ENCODE measurements at places on chromosomes 3 and 15.

DNA sequence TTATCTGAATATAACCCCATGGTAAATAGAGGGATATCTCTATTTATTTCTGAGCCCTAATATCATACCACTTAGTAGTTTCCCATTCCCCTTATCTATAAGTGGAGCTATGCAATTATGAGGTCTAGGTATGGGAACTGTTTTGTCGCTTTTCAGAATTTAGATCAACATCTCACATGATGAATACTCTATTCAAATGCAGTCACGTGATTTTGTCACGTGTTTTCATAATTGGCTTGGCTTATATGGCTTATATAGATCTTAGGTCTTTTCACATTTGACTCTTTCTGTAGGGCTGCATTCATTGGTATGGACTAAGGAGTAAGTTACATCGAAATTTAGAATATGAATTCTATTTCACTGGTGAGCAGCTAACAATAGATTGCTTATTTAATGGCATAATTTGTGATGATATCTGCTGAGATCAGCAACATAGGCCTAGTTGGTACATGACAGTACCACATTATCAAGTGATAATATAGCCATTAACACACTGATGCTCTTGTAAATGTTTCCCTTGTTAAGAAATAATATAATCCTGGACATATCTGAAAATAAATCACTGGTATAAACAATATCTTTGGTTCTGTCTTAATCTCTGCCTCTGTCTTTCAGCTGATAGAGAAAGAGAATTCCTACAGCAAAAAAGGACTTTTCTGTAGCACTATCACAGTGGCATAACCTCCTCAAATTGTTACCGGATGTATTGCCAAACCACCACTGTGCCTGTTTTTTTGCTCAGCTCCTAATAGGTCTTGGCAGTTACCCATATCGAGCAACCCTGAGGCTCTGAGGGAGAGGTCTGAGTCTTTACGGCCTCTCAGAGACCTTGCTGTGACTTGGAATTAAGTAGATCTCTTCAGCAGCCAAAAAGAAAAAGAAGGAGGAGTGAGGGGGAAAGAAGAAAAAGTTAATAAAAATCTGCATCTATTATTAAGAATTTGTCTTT lies 357.1 kb downstream of the ZPLD1 start:
- peak; percentile 67 for DNase-seq

GRCh38 chr3:132461544-132461943 lies 44.2 kb downstream of the DNAJC13 start:
- DNase-seq, result no peak

DNA sequence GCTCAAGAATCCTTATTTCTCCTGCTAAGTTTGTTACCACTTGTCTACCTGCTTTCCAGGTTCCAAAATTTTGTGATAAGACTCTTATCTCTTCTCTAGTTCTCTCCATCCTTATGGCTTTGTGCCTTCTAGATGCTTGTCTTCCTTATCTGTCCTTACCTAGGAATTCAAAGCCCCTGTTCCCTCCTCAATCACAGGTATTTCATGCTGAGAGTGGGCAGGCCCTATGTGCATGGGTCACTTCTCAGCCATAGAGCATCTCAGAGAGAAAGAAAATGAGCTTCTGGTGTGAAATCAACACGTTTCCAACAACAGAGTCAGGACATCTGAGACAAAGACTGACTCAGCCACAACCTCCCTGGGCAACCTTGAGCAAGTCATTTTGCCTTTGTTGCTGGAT lies 214.1 kb upstream of the TLE3 start:
- no peak for DNase-seq

DNA sequence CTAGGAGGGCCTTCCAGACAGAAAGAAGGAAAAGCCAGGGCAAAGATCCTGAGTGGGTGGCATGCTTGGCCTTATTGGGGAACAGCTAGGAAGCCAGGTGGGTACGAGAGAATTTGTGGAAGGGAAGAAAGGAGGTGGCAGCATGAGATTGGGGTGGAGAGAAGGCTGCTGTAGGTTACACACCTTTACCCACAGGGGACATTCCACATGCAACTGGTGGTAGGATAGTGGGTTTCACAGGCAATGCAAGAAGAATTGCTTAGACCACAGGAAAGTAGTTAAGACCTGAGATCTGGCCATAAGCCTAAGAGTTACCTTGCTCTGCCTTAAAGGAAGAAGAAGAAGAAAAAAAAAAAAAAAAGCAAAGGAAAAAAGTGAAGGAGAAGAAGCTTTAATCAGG lies 19.8 kb downstream of the ANP32A start:
- no peak for DNase-seq

DNA sequence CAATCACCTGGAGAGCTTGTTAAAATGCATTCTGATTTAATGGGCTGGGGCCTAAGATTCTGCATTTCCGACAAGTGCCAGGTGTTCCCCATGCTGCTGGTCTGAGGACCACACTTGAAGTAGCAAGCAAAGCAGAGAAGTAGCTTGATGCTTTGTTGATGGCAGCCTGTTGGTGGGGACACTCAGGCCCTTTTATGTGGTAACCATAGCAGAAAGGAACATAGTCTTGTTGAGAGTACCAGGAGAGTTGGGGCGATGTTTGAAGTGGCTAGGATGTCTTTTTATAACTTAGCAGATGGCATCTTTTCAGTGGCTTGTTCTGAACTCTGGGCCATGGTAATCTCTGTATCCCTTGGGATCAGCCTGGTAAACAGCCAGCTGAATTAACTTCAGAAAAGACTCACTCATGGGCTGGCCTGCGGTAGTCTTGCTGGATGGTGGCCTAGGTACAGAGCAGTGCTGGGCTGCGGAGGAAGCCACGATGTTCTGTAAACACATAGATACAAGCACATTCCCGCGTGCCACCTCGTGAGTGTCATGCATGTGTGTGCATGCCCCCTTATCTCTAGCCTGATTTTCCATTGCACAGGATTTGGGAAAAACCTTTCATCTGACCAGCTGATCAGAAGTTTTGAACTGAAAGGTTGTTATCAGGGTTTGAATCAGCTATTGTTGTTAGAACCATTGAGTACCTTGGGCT lies 292.4 kb upstream of the LRRFIP2 start:
- DNase-seq, result no peak

DNA sequence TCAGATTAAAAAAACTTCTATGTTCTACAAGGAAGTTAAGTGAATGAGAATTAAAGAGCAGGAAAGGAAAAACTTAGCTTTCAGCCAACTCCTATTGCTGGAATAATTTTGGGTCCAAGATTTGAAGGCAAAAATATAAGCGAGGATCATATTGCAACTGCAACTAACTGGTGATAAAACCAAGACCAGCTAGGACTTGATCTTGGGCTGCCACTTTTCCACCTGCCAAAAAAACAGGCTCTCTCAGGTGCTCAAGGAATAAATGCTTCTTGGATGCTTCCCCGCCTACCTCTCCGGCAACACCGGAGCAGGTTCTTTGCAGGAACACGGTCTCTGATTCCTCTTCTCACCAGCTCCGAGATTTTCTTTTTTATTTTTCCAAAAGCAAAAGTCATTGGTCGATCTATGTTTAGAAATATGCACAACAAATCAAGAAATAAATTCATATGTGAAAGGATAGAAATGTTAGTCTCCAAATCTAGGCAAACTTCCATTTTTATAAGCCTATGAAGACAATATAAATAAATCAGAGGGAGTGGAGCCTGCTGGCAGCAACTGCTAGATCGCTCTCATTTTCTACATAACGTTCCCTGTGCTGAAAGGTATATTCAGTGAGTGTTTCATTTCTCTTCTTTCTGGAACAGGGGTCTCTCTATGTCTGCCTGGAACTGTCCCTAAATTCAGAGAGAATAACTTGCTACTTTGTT lies 241.9 kb downstream of the NTRK3 start:
- DNase-seq, result no peak

DNA sequence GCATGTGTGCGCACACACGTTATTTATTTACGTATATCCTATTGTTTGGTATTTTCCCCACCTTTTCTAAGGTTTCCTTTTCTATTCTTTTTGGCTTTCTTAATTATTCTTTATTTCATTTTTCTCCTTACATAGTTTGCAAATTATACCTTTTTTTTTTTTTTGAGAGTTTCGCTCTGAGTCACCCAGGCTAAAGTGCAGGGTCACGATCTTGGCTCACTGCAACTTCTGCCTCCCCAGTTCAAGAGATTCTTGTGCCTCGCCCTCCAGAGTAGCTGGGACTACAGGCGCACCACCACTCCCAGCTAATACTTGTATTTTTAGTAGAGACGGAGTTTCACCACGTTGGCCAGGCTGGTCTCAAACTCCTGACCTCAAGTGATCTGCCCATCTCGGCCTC lies 20.0 kb upstream of the CILP start:
- DNase-seq, result no peak

GRCh38 chr15:40217166-40217824 lies 21.6 kb upstream of the PAK6 start:
- DNase-seq, result peak; percentile 67

GRCh38 chr3:43770426-43771103 lies 79.8 kb downstream of the ABHD5 start:
- DNase-seq, result peak; percentile 32

DNA sequence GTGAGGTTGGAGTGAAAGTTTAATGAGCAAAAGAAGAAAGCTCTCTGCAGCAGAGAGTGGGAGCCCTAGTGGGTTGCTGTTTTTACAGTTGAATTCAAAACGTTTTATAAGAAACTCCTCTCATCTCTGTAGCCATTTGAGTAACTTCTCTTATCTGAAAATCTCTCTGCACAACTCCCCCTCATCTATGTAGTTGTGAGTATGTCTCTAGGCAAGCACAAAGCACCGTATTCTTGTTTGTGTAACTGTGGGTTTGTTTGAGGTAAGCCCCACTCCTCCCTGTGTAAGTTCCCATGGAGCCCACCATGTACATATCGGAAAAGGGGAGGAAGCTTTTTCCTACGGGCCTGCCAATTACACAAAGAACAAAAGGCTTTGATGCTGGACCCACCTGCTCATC lies 56.5 kb upstream of the GOLGA6L2 start:
- no peak for DNase-seq

GRCh38 chr3:138898301-138898700 lies 48.6 kb downstream of the FOXL2 start:
- DNase-seq, result peak; percentile 75

DNA sequence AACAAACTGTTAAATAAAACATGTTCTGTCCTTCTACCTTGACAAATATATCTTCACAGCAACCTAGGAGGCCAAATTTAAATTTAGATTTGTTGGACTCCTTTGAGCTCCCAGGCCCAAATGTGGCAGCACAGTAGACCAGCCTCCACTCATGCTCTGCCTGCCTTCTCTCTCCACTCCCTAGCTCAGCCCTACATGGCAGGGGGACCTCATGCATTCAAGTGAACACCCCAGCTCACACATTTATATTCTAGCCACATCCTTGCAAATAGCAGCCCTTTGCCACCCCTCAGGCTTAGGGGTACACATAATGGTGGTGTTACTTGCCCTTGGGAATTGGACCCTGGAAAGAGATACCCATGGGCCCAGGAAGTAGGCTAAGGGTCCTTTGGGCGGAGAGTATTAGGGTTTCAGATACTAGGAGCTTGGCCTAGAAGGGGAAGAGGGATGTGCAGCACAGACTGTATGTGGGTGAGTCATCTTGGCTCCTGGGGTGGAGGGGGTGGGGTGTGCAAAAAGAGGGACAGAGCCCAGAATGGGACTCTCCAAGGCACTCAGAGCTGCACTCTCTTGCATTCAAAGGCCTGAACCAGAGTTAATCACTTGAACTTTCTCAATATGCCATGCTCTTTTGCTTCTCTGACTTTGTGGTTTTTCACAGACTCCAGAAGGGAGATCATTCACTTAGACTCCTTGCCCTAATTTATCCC lies 268.4 kb upstream of the ROPN1 start:
- DNase-seq, result peak; percentile 90

GRCh38 chr3:89238846-89239245 lies 131.4 kb downstream of the EPHA3 start:
- no peak for DNase-seq

- DNase-seq, result no peak
Measured at GRCh38 chr3:36365829-36366228, 14.5 kb upstream of the STAC start.

- DNase-seq, result no peak
Measured at GRCh38 chr3:111819927-111820326, 39.1 kb upstream of the PHLDB2 start.

DNA sequence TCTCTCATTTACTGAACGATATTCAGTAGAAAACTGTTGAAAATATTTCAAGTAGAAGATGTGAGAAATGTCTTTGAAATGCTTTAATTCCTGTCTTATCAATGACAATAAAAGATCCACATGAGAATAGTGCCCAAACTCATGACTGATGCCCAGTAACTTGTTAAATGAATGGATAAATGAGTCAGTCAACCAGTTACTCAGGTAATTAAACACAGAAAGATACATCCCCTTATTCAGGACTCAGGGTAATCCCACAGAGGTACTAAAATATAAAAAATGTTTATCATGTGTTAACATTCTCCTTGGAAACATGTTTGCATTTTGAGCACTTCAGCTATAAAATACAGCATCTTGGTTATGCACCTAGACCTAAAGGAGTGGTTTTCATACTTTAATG lies 169.5 kb downstream of the MBNL1 start:
- DNase-seq, result no peak

Measured in AG10803 (cell line).